ENCODE measurements at places on chromosomes 13 and 19.

DNA sequence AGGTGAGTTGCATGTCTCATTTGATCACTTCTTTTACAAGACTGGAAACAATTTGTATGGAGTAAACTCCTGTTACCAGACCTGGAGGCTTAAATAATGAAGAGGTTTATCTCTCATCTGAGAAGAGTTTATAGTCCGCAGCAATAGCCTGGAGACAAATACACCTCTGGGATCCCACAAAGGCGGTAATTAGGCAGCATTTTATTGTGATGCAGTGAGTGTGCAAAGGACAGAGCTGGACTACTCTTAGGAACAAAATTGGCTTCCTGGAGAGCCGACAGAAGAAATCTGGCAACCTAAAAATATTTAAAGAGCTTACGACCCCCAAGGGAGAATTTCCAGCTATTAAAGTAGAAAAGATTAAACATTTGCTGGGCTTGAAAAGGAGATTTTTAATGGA is 11.8 kb upstream of the KATNAL1 start:
- no peak for DNase-seq

DNA sequence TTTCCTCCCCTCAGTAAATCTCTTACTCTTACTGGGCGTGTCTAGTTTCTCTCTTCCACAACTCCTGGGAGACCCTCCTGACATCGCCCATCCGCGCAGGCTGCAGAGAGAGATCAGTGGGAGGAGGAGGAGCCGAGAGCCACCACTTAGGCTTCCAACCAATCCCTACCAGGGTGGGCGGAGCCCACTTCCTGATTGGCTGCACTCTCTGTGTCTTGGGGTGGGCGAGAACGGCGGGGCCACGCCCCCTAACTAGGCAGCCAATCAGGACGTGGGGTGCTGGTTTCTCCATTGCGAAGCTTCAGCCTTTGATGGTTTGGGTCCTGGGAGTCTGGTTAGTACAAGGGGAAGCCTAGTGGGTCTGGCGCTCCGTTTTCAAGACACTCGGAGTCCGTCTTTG is at the start of gene PMIS2:
Gene PMIS2 (plus strand): TSS at position 326 of the 400 bp plus-strand sequence. CDS start 87 bp downstream, outside the sequence.
- DNase-seq: peak; percentile 66

GRCh38 chr13:108437496-108437895 is 168.0 kb downstream of the TNFSF13B start:
- DNase-seq: no peak

DNA sequence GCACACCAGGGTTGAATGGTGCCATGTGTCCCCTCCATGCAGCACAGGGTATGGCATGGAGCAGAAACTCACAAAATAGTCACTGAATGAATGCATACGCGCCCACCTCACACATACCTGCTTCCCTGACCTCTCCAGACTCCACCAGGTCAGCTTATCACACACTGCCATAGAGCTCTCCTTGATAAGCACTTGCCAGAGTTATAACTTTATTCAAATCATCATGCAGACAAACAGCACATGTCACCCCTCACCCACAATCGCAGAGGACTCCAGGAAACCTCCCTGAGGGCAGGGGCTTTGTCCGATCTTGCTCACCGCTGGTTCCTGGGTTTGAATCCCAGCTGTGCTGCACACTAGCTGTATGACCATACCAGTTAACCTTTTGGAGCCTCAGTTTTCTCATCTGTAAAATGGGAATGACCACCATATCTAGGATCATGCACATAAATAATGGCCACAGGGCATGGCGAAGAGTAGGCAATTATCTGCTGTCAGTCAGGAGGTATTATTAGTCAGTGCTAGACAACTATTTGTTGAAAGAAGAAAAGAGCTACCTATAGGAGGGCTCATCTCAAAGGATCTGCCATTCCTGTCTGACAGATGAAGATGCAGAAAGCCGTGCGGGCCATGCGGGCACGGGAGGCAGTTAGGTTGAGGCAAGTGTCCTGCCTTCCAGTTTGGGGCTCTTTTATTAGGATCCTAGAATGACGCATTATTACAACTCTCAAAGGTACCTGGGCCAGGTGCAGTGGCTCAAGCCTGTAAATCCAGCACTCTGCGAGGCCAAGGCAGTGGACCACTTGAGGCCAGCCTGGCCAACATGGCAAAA is 14.0 kb downstream of the XRCC1 start:
- no peak for DNase-seq

GRCh38 chr13:109809216-109809932 is 23.0 kb upstream of the IRS2 start:
- DNase-seq: no peak

GRCh38 chr13:36915106-36915505 is 4.9 kb downstream of the SMAD9 start:
- DNase-seq: no peak

DNA sequence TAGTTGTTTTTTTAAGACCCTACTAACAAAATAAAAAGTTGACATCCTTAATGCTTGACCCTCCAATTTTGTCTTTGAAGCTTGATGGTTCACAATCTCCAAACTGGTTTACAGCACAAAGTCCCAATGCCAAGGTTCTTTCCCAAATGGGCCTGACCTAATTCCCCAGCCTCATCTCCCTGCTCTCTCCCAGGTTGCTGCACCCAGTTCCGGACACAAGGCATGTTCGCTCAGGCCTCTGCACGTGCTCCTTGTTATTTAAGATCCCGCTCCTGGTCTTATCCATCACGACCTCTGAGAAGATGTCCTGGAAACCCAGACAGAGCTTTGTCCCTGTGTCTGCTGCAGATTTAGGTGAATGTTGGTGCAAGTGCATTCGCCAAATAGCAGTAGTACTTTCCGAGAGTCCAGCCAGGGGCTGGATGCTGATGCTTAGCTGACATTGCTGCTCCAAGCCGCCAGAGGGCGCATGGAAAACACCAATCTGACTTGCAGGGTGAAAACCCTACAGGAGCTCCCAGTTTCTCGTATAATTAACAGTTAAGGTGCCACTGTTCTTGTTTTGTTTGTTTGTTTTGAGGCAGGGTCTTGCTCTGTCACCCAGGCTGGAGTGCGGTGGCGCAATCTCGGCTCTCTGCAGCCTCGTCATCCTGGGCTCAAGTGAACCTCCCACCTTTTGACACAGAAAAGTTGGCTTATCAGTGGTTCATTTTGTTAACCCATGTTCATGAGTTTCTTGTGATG is 18.5 kb downstream of the LYPD3 start:
- DNase-seq: peak; percentile 93

GRCh38 chr13:36355632-36356031 is 9.4 kb upstream of the SPART start:
- DNase-seq: no peak

DNA sequence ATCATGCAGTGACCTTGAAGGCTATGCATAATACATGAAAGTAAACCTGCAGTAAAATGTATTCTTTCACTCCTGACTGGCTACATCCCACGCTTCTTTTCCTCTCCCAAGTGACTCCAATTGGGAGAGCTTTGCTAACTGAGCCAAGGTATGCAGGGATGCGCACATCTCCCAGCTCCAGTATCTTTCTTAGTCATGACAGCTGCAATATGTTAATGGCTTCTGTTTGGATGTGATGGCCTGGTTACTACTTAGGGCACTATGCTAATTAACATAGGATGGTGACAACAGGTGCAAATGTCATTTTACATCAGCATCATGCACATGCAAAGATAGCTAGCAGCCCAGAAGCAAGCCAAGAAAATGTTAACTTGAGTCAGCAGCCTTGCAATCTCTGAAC is 134.7 kb downstream of the POU4F1 start:
- no peak for DNase-seq

DNA sequence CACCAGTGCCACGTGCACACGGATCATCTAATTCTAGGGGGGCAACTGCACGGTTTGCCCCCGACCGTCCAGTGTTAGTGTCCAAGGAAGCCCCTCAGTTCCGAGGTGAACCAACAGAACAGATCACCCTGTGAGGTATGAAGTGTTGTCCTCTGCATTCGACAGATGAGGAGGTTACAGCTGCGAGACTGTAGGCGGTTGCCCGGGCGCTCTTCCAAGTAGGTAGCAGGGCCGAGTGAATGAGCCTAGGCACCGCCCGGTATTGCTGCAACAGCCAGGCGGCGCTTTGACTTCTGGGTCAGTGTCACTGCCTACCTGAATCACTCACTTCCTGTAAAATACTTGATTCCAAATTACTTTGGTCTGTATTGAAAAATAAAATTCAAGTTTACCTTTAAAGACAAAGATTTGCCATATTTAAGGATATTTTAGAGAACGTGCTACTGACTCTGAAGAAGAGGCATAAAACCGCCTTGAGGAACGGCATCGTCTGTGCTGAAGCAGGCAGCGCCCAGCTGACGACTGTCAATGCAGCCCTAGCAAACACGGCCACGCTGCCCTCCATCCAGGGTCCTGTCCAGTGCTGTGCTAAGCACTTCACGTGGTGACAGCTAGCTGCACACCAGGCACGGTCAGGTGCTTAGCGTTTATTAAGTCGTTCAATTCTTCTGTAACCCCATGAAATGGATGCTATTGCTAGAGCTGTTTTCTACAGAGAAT is 19.3 kb upstream of the RASA3 start:
- DNase-seq: peak; percentile 86

DNA sequence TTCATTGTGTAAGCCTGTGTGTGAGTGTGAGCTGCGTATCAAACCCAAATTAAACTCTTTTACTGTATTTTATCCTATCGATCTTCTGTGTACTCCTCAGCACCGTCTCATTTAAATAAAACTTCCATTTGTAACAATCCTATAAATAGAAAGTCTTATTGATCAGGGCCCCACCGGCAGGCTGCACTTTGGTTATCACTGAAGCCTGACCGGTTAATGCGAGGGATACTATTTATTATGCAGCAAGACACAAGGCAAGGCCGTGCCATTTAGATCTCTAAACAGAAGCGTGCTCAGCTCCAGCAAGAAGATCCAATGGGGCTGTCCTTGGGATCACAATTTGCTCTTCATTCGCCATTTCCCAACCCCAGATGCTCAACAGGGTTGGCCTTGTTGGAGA is 252.6 kb upstream of the TSHZ3 start:
- no peak for DNase-seq

DNA sequence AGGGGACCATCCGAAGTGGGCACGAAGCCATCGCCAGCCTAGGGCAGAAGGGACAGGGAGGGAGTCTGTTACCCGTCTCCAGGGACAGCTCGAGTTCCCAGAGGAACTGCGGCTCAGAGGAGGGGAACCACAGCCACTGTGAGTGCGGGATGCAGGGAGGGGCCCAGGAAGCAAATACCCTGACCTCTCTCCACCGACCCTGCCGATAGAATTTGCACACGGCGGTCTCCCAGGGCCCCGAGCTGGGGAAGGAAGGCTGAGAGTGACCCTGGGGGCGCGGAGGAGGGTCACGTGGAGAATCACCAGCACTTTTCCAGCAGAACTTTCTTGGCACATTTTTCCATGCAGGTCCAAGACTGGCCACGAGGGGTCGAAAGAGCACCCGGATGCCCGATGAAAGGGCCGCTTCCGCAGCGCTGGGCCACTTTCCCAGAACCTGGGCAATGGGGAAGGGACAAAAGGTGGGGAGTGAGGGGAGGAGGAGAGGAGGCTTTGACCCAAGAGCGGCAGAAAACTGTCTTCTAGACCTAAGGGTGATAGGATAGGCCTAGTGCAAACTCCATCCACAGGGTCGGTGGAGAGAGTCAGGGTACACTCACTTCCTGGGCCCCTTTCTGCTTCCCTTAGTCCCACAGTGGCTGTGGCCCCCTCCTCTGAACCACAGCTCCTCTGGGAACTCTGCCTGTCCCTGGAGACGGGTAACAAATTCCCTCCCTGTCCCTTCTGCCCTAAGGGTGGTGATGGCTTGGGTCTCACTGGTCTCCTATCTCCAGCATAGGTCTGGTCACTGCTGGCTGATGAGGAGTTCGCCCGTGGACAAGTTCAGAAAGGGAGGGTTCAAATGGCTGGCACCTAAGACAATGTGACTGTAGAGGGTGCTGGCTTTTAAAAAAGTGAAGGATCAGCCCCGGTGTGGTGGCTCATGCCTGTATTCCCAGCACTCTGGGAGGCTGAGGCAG is 5.3 kb upstream of the GPR4 start:
- peak; percentile 81 for DNase-seq

GRCh38 chr19:19354007-19354406 is 33.4 kb downstream of the MAU2 start:
- DNase-seq: no peak

DNA sequence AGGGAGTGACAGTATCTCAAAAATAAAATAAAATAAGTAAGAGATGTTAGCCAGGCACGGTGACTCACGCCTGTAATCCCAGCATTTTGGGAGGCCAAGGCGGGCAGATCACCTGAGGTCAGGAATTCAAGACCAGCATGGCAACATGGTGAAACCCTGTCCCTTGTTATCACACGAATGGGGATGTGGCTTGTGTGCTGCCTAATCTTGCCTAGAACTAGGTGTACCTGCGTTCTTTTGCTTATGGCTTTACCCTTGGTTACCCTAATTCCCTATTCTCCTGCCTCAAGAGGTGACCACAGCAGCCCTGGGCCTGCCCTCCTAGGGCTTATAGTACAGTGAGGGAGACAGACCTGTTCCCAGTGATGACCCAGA is 6.3 kb upstream of the PVR start:
- DNase-seq: no peak

DNA sequence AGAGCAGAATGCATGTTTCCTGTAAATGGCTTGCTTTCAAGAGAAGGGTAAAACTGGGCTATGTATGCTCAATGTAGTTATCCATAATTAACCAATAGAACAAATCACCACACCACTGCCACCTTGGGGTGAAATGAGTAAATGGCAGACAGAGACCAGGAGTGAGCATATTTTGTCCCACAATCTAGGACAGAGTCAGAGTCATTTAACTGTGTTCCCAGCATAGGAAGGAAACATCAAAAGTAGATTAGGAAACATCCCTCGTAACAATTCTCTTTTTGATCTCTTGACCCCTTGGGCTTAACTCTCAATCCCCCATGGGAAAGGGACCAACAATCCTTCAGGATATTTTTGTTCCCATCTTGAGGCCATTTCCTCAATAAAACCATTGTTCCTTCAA is 224.8 kb downstream of the NHLRC3 start:
- DNase-seq: peak; percentile 66

- DNase-seq: no peak
Observed at GRCh38 chr13:22053053-22053452, 382.2 kb downstream of the FGF9 start.

DNA sequence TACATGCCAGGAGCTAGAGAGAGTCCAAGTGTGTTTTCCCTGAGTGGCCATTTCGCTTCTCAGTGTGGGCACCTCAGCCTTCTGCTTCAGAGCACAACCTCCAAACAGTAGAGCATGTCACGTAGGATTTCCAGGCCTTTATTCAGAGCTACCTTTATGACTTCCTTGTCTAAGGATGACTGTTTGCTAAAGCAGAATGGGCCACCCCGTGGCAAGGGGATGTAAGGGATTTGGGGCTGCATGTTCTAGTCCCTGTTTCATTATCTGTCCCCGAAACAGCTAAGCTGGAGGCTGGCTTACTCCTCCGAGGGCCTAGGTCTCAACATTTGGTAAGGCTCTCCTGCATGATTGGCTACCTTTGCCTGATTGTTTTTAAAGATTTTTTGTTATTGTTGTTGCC is 6.0 kb downstream of the RNASEH2B start:
- peak; percentile 64 for DNase-seq

- no peak for DNase-seq
Observed at GRCh38 chr19:12687496-12688196, at the start of gene GNG14. Gene GNG14, plus strand, starts transcription at chr19:12687998. Its CDS starts 51 bp downstream, at chr19:12688049.

DNA sequence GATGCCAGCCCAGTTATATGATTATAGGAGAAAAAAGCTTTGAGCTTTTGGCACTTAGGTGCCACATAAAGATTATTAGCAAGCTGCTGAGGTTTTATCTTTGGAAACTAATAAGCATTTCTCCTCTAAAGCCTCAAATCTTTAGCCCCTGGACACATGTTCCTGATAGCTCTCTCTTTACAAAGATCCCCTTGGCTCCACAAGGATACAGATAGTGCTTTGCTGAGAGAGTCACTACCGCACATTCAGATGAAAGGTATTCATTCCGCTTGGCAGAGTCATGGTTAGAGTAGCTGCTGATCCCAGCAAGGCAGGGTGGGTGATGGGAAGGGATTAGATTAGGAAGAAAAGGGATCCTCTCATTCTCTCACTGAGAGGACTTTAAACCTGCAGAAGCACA is 28.2 kb upstream of the PSG7 start:
- DNase-seq: no peak
